ENCODE measurements at places on chromosomes 4 and X.

DNA sequence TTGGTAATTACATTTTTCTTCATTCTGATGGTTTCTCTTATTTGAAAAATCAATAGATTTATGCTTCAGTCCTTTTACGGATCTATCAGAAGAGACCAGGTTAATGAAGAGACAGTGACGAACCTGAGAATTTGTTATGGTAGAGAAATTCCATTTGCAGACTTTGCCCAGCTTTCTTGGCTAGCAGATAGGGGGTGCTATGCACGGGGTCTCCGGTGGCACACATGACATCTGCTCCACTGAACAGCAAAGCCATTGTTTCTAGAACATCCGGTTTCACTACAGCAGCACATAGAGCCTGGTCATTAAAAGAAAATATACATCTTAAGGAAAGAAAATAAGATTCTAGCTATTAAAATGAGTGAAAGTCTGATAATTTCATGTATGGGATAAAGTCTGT is 85.1 kb downstream of the ARAP2 start:
- DNase-seq: no peak

GRCh38 chr4:185311113-185311888 is 84.4 kb downstream of the LRP2BP start:
- no peak for DNase-seq

DNA sequence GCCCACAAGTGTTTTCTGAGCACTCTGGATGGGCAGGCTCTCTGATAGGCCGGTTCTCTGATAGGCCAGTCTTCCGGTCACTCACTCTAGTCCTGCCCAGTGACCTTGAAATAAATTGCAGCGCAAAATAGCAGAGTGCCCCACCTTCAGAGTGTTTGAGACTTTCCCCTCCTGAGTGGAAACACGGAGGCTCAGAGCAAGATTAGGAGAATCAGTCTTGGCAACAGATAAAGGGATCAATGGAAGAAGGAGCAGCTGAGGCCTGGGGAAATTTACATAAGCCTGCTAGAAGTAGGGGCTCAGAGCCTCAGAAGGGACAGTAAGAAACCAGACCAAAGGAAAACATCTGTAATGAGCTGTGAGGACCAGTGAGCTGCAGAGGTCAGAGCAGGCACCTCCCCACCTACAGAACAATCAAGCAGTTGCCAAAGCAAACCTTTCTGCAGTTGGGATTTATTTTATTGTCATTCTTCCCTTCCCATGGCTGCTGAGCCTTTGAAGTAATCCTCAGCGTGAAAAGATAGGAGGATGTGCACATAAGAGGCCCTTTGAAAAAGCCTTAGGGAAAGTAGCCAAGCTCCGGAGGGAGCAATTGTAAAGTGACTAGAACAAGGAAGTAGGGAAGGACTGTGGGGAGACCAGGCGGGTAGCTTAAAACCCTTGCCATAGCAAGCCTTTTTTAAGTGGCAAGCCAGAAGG is 89.1 kb upstream of the TSPAN5 start:
- no peak for DNase-seq

DNA sequence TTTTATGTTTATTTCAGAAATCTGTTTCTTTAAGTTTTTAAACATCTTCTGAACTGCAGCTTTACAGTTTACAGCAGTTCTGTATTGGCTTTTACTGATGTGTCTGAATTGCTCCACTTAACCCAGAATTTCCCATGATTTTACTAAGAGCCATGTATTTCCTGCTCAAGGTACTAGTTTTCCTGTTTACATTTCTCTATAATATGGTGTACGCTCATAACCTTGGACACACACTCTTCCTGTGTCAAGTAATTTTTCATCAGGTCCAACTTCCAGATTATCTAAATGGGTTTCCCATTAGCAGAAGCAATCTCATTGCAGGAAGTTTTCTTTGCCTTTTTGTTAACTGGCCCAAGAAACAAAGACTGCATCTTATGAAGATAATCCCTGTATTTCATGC is 12.3 kb downstream of the ELF2 start:
- no peak for DNase-seq

DNA sequence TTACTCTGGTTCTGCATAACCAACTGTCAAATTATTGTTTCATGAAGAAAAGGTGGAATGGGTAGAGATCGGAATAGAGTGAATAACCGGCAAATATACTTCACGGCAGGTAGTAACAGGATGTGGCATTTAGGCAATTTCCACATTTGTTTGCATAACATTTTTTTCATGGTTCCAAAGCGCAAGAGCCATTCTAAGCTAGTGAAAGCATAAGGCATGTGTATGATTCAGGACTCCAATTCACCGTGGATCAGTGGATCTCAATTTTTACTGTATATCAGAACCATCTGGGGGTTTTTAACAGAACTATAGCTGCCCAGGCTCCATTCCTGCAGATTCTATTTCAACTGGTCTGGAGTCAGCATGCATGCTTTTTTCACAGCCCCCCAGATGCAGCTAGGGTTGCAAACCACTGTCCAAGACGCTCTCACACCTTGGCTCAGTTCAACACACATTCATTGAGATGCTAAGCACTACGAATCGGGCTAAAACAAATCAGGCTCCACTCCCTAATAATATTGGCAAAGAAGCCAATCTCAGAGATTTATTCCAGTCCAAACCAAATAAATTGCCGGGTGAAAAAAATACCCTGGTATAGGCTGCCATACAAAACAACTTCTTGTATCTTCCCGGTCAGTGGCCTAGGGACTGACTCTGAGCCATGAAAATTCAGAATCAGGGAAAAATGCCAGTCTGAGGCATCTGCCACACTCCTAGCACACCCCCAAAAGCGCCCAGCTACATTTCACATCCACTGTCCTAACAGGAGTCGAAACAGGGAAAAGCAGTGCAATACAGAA is 30.0 kb downstream of the AFAP1 start:
- DNase-seq: no peak

Data from vagina (tissue), 2 donors.